ENCODE measurements at places on chromosomes 2 and 18.

- DNase-seq, result no peak
Observed at GRCh38 chr2:25437881-25438662, 96.3 kb upstream of the DNMT3A start.

DNA sequence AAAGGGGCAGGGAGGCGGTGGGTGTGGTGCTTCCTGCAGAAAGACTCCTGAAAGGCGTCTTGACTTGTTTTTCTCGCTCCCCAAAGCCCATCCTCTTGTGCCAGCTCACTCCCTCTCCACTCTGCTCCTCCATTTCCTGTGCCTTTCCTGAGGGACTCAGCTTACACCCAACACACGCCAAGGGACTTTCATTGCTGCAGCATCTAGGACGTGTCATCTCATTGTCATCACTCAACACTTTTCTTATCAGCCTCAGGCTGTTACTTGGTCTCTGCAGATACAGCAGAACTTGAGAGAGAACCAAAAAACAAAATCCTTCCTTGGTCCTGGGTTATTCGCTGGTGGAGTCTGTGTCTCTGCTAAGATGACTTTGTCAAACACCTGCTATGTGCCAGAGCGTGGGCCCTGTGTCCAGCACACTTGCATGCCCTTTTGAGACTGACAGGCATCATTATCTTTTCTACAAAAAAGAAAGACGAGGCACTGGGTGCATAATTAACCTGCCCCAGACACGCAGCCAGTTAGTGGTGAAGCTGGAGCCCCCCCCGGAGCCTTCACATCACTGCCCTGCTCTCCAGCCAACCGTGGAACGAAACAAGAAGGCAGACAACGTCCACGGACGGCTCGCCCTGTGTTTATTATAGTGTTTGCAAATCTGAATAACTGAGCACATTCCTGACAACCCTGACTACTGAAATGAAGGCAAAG, 261.7 kb upstream of the HDAC4 start:
- DNase-seq, result no peak

DNA sequence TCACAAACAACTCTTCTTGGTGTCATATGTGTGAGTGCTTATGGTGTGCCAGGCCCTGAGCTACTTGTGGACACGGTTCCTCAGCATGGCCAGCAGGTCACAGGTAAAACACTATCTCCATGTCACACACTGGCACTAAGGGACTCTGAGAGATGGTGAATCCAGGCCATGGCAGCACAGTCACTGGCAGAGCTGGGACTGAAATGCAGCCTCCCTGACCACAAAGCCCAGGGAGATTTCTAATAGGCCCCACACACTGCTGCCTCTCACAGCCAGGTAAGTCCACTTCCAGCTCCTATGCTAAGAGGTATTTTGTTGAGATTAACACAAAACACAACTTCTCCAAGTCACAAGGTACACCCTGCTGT, 92.0 kb downstream of the ACTR2 start:
- DNase-seq, result no peak

DNA sequence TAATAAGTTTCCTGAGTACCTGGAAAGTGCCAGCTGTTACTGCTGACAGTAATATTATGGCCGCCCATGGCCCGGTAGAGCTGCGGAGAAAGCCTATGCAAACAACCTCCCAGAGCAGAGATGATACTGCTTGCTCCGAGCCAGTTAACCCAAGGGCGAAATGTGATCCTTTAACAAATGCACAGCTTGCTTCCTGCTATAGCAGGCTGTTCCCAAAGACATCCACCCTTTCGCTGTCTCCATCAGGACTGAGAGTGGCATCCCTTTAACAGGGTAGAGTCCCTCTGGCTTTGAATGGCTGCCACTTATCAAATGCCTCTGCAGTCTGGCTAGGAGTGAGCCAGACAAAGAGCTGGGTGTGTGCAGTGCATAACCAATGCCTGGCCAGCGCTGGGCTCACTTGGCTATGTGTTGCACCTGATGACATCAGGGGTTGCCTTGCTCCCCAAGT, 69.7 kb upstream of the DAPL1 start:
- no peak for DNase-seq

DNA sequence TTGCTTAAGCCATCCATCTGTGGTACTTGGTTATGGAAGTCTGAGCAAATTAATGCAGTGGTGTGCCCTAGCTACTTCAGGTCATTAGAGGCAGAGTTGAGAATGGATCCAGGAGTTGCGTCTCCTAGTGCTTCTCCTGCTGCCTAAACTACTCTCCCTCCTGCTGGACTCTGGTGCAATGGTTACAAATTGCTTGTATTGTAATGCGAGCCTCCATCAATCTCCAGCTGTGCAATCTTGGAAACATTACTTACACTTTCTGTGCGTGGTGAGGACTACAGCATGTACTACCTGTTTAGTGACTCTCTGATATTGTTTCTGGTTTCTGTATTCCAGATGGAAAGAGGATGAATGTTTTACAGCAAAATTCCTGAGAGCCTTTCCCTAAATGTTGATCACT, 119.0 kb upstream of the CYRIA start:
- DNase-seq, result no peak

DNA sequence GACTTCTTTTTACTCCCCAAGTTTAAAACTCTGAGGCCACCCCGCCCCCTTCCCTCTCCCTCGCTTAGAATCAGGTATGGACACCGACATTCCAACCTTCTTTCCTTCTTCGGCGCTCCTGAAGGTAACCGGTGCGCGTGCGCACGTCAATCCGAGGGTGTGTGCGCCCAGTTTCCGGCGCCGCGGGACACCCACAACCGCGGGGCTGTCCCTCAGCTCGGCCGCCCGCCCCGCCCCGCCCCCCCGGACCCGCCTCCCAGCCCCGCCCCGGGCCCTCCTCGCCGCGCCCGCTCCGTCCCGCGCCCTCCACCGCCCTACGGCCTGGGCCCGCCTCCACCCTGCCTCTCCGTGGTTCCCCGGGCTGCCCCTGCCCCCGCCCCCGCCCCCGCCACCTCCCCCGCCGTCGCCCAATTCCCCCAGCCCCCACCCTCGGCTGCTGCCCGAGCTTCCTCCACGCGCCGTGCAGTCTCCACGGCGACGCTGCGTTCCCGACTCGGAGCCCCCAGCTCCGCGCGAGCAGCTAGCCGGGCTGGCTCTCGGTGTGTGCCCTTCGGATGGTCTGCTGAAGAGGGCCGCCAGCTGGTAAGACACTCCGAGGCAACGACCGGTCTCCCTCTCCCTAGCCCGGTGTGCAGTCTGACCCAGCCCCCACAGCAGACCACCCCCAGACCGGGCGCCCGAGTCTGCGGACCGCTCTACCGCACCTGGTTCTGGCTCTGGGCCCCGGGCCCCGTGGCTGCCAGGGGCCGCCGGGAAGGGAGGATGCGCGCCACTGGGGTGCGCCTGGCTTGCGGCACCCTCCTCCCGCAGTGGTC, 635 bp downstream of the ERICH2 start:
- peak; percentile 84 for DNase-seq

DNA sequence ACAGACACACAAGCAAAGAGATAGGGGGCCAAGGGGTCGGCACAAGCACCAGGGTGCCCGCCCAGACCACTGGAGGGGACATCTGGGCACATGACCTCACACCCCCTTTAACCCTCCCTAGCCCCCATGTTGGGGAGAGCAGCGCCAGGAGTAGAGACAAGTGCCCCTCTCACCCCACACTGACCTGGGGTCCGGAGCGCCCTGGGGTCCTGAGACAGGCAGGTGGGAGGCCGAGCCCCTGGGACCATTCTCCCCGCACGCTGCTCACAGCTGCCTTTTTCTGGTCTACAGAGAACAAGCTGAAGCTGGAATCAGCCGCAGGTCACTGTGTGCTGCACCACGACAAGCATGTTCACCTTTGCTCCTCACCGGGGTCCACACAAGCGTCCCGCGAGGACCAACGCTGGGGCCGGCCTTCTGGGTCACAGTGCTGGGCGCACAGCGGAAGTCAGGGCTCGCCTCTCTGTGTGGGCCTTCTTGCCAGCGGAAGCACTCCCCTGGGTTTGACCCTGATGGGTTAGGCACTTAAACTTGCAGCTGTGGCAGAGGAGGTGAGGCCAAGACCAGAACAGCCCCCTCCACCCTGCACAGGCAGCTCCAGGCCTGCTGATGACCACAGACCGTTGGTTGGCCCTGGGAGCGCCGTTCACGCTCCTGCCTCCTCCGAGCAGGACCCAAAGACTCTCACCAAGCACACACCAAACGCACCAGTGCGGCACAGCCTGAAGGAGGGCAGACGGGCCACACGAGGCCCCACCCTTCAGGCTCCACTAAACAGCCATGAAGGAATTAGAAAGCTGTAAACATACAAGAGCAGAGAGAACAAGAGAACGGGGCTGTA, 275.3 kb downstream of the EIPR1 start:
- DNase-seq, result no peak

DNA sequence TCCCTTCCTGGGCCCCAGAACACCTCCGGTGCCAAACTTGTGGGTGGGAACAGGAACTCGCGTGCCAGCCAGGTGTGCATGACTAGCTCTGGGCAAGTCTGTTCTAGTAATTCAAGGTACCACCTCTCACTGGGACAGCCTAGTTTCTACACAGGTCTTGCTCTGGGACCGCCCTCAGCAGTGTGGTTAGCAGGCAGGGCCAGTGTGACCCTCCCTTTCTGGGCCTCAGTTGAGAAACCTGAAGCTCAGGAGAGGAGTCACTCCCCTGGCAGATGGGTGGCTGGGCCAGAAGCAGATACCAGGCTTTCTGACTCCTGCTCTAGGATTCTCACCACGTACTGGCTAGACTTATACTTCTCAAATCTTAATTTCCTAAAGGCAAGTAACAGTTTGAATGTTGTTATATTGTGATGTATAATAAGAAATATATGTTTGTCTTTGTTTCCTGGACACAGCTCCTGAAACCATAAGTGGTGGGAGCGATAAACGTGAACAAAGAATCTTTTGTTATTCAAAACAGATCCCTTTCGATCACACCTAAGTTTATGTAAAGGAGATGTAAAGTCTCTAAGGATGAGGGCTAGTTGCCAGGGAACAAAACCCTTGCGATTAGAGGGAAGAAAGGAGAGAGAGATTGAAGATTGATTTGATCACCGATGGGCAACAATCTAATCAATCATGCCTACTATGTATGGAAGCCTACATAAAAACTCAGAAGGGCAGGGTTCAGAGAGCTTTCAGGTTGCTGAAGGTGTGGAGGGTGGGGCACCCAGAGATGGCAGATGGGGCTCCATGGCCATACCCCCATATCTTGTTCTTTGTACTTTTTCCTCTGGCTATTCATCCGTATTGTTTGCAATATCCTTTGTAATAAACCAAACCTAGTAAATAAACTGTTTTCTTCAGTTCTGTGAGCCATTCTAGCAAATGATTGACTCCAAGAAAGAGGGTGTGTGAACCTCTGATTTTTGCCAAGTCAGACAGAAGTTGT, 952 bp upstream of the UGT1A6 start:
- DNase-seq, result no peak

DNA sequence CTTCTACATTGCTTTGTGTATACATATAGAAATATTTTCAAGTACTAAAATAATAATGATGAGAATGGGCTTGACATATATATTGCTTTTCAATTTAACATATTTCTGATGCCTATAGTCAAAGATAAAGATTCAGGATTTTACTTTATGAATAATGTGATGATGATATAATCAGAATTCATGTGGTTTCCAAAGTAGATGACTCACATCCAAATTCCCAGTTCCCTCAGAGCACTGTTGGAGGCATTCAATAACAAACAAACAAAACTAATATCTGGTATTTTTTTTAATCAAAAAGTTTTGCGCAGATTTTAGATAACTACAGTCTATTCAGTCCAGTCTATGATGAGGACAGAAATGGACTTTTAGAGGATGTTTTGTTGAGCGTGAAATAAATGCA, 2094.5 kb upstream of the CELF4 start:
- no peak for DNase-seq

DNA sequence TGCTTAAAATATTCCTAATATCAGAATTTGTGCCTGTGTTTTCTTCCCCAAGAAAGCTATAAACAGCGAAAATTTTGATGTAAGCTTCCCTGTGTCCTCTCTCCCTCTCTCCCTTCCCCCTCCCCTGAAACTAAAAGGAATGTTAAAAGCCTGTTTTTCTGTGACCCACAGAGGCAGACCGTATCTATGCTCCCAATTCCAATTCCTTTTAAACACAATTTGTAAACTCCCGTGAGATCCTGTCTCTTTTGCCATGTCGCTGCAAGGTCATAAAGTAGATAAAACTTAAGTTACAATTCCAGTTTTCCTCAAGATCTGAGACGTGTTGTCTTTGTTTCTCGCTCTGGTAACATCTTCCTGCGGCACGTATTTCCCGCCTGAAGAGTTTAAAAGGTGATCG, 23.3 kb downstream of the SKA1 start:
- no peak for DNase-seq

GRCh38 chr2:102780467-102780866, 18.6 kb downstream of the TMEM182 start:
- no peak for DNase-seq

DNA sequence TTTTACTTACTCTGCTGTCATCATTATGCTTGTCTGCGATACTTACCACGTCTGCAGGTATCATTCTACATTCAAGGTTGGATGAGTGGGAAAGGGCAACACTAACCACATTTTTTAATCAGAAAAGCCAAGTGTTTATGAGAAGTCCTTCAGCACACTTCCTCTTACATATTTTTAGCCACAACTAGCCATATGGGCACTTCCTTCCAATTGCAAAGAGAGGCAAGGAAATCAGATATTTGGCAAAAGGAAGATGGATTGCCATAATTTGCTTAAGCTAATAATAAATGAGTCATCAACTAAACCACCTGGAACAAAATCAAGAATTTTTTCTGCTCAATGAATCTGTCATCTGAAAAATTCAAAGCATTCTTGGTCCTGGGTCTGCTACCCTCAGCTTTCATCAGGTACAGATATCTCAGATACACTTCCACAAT, 16.7 kb upstream of the MRO start:
- no peak for DNase-seq

DNA sequence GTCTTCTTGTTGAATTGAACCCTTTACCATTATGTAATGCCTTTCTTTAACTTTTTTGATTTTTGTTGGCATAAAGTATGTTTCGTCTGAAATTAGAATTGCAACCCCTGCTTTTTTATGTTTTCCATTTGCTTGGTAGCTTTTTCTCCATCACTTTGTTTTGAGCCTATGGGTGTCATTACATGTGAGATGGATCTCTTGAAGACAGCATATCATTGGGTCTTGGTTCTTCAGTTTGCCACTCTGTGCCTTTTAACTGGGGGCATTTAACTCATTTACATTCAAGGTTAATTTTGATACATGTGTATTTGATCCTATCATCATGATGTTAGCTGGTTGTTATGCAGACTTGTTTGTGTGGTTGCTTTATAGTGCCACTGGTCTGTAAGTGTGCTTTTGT, 489.4 kb upstream of the TNP1 start:
- DNase-seq, result no peak

GRCh38 chr2:69741575-69742321, at the start of gene ANXA4:
Gene ANXA4, plus strand, starts transcription at chr2:69742134. Its CDS starts 39,432 bp downstream, at chr2:69781566.
- peak; percentile 67 for DNase-seq

GRCh38 chr2:194363295-194363694, 1293.7 kb upstream of the SLC39A10 start:
- DNase-seq, result no peak
